ENCODE measurements at places on chromosomes 6 and 20. TPM values are rescaled to one million over a fixed set of nuclear protein-coding genes. Genes with fewer than 3 reads are reported as not detected.
A peak's percentile ranks its signal among the peaks of the same experiment; 100 is the strongest.

- H3K36me3 ChIP-seq: no peaks in the 10 kb centered on the region
- no peaks in the 10 kb centered on the region for H3K27me3 ChIP-seq
- DNase-seq: no peak
- no peak overlapping the region for H3K27ac ChIP-seq
- no peaks in the 10 kb centered on the region for H3K4me1 ChIP-seq
- no peak overlapping the region for H3K4me3 ChIP-seq
Measured at GRCh38 chr6:71579902-71580301, 291.3 kb downstream of the OGFRL1 start.

Gene ARFGEF3
- polyA plus RNA-seq: not detected

GRCh38 chr20:50572938-50573777 is 63.0 kb downstream of the PTPN1 start:
- H3K4me3 ChIP-seq: no peak overlapping the region
- peaks cover 69% of the 10 kb centered on the region for H3K4me1 ChIP-seq
- no peak for DNase-seq
- H3K36me3 ChIP-seq: peaks cover 20% of the 10 kb centered on the region
- H3K27ac ChIP-seq: peak overlapping the region; percentile 43

DNA sequence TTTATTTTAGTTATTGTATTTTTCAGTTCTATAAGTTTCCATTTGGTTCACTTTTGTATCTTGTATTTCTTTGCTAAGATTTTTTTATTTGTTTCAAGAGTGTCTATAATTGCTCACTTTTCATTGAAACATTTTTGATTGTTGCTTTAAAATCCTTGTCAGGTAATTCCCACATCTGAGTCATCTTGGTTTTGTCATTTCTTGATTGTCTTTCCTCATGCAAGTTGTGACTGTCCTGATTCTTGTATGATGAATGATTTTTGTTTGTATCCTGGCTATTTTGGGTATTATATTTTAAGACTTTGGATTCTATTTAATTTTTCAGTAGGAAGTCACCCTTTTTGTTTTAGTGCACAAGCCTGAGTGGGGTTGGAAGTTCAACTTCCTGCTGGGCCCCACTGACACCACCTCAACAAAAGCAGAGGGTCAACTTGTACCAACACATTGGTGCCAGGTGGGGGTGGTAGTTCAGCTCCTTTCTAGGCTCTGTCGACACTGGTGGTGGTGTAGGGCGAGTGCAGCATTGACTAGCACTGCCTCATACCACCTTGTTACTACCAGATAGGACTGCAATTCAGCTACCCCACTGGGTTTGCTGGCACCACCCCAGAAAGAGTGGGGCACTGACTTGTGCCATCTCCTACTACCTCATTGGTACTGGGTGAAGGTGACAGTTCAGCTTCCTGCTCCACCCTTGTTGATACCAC is 8.8 kb downstream of the RSPH3 start:
- DNase-seq: no peak
- H3K27me3 ChIP-seq: peaks cover 2% of the 10 kb centered on the region
- H3K36me3 ChIP-seq: peaks cover 5% of the 10 kb centered on the region
- no peak overlapping the region for H3K27ac ChIP-seq
- H3K4me3 ChIP-seq: no peak overlapping the region

DNA sequence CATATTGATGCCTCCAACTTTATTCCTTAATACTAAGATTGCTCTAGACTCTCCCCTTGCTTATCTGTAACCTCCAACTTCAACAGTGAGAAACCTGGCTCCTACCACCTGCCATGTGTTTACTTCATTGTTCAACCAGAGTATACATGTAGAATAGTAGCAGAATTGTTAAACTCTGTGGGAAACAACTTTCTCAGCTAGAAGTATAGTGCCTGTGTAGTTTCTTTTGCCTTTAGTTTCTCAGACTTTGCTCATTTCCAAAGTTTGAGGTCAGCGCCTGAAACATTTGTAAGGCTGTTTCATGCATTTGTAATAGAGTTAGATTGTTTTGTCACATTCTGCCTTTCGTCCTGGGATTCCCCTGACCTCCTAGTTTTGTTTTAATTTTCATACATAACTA is 34.9 kb upstream of the HECA start:
- H3K27me3 ChIP-seq: no peaks in the 10 kb centered on the region
- no peak overlapping the region for H3K4me3 ChIP-seq
- no peaks in the 10 kb centered on the region for H3K36me3 ChIP-seq

GRCh38 chr6:143842461-143842901 is 657 bp upstream of the LTV1 start:
- no peak for DNase-seq
- peak overlapping the region; percentile 97 for H3K27ac ChIP-seq
- H3K4me3 ChIP-seq: peak overlapping the region; percentile 95
- H3K27me3 ChIP-seq: no peaks in the 10 kb centered on the region

- H3K27me3 ChIP-seq: no peaks in the 10 kb centered on the region
- no peak overlapping the region for H3K4me3 ChIP-seq
- H3K36me3 ChIP-seq: peaks cover 23% of the 10 kb centered on the region
- peaks cover 21% of the 10 kb centered on the region for H3K4me1 ChIP-seq
- H3K27ac ChIP-seq: peak overlapping the region; percentile 32
- DNase-seq: no peak
Measured at GRCh38 chr6:52377538-52378221, 15.7 kb downstream of the PAQR8 start.

- H3K27me3 ChIP-seq: no peaks in the 10 kb centered on the region
- no peaks in the 10 kb centered on the region for H3K4me1 ChIP-seq
- H3K36me3 ChIP-seq: no peaks in the 10 kb centered on the region
- H3K27ac ChIP-seq: no peak overlapping the region
- no peak overlapping the region for H3K4me3 ChIP-seq
Measured at GRCh38 chr6:103570431-103570830, 1289.3 kb downstream of the HACE1 start.

- peaks cover 20% of the 10 kb centered on the region for H3K27me3 ChIP-seq
- no peak overlapping the region for H3K27ac ChIP-seq
- peaks cover 6% of the 10 kb centered on the region for H3K36me3 ChIP-seq
- peaks cover 84% of the 10 kb centered on the region for H3K4me1 ChIP-seq
Measured at GRCh38 chr20:17675519-17676377, 6.3 kb downstream of the RRBP1 start.

GRCh38 chr20:22379472-22379871 is 204.9 kb downstream of the FOXA2 start:
- no peak for DNase-seq
- H3K27me3 ChIP-seq: no peaks in the 10 kb centered on the region
- no peaks in the 10 kb centered on the region for H3K4me1 ChIP-seq

GRCh38 chr20:55888685-55889084 is 116.6 kb downstream of the CBLN4 start:
- no peaks in the 10 kb centered on the region for H3K4me1 ChIP-seq
- H3K4me3 ChIP-seq: no peak overlapping the region
- H3K36me3 ChIP-seq: no peaks in the 10 kb centered on the region
- DNase-seq: no peak

GRCh38 chr20:37741055-37741454 is 47.2 kb downstream of the CTNNBL1 start:
- H3K4me1 ChIP-seq: peaks cover 5% of the 10 kb centered on the region
- peaks cover 33% of the 10 kb centered on the region for H3K36me3 ChIP-seq
- H3K27me3 ChIP-seq: no peaks in the 10 kb centered on the region

DNA sequence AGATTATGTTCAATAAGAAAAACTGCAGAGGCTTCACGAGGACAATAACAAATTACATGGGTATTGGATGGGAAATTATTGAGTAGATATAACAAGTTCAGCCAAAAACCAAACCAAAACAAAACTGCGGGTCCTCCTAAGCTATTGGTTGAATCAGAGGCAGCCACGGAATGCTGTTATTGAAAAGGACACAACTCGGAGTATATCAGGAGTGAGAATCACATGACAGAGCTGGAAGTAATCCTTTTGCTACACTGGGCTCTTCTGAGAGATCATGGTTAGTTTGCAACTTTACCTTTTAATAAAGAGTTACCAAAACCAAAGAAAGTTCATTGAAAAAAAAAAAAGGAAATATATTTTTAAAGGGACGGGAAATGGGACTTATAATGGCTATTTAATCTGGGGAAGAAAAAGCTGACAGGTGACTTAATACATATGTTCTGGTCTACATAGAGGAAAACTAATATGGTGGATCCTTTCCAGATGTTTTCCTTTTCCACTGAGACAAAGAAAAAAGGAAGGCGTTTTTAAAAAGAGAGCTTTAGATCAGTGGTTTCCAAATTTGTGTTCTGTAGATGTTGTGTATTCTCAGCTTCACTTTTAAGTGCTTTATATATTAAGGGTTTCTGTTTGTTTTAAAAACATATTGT is 6.9 kb upstream of the CITED2 start:
- no peak overlapping the region for H3K27ac ChIP-seq
- no peak overlapping the region for H3K4me3 ChIP-seq
- peaks cover 2% of the 10 kb centered on the region for H3K27me3 ChIP-seq
- peaks cover 4% of the 10 kb centered on the region for H3K36me3 ChIP-seq
- DNase-seq: no peak
- H3K4me1 ChIP-seq: peaks cover 9% of the 10 kb centered on the region

- no peaks in the 10 kb centered on the region for H3K36me3 ChIP-seq
- no peak overlapping the region for H3K27ac ChIP-seq
- no peaks in the 10 kb centered on the region for H3K27me3 ChIP-seq
- no peaks in the 10 kb centered on the region for H3K4me1 ChIP-seq
Measured at GRCh38 chr6:145756170-145756662, 20.9 kb upstream of the EPM2A start.

GRCh38 chr6:71466362-71466761 is 177.8 kb downstream of the OGFRL1 start:
- no peak overlapping the region for H3K4me3 ChIP-seq
- no peaks in the 10 kb centered on the region for H3K4me1 ChIP-seq
- no peak for DNase-seq
- H3K27ac ChIP-seq: no peak overlapping the region

DNA sequence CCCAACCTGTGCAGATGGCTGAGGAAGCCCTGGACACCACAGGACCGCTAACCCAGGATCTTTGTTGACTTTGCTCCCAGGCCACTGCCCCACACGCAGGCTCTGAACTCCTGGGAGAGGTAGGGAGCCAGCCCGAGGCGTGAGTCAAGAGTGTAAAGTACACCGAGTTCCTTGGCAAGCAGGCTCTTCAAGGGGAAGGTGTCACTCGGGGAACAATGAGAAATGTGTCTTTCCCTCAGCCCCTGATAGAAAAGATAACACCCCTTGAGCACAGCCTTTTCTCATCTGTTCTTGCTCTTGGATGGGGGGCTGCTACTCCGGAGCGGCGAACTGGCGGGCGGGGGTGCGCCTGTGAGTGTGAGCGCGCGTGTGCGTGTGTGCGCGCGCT is 472 bp upstream of the EDN3 start:
- no peak overlapping the region for H3K27ac ChIP-seq
- no peaks in the 10 kb centered on the region for H3K4me1 ChIP-seq
- H3K27me3 ChIP-seq: peaks cover 41% of the 10 kb centered on the region
- H3K36me3 ChIP-seq: no peaks in the 10 kb centered on the region
- no peak for DNase-seq

DNA sequence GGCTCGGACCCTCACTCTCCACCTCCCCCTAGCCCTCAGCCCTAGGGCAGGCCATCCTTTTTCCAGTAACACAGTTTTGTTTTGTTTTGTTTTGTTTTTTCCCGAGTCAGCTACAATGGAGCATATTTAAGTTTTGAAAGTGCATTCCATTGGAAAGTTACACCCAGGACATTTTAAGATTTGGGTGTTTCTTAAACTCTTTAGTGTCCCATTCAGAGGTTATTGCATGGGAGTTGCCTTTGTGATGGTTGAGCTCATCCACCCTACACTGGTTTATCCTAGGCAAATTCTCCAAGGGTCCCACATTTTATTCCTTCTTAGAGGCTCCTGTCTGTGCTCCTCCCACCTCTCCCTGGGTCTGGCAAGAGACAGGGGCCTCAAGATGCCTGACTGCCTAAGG is 58.9 kb downstream of the THBS2 start:
- no peaks in the 10 kb centered on the region for H3K36me3 ChIP-seq
- DNase-seq: no peak
- H3K27ac ChIP-seq: no peak overlapping the region
- H3K4me3 ChIP-seq: no peak overlapping the region
- H3K4me1 ChIP-seq: no peaks in the 10 kb centered on the region
- H3K27me3 ChIP-seq: no peaks in the 10 kb centered on the region

DNA sequence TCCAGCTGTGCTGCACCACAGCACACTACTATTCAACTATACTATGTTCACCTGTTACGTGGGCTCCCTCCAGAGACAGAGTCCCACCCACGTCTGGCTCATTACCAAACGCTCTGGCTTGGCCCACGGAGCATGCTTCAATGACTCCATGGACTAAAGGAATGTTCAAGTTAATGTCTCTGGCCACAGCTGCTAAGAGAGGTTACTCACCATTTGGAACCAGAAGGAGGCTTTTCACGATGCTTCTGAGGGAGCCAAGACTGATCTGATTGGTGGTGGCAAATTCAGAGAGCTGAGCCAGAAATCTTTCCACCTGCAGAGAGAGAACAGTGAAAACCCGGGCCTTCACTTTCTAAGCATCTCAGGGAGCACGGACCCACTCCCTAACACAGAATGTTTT is 15.6 kb downstream of the COMMD7 start:
- no peak for DNase-seq
- peak overlapping the region; percentile 58 for H3K27ac ChIP-seq
- H3K27me3 ChIP-seq: no peaks in the 10 kb centered on the region
- peaks cover 17% of the 10 kb centered on the region for H3K4me1 ChIP-seq
- peaks cover 10% of the 10 kb centered on the region for H3K36me3 ChIP-seq

Gene GSTA3
- polyA plus RNA-seq: not detected

- H3K27ac ChIP-seq: no peak overlapping the region
- no peaks in the 10 kb centered on the region for H3K36me3 ChIP-seq
- no peak overlapping the region for H3K4me3 ChIP-seq
- H3K27me3 ChIP-seq: peaks cover 2% of the 10 kb centered on the region
- no peaks in the 10 kb centered on the region for H3K4me1 ChIP-seq
Measured at GRCh38 chr6:165552248-165552736, 110.7 kb downstream of the PDE10A start.

Gene PSORS1C2
- polyA plus RNA-seq: not detected

All from immature natural killer cell (primary cell).